ENCODE measurements at places on chromosomes 16 and 17. TPM values are rescaled to one million over a fixed set of nuclear protein-coding genes. Genes with fewer than 3 reads are reported as not detected.

DNA sequence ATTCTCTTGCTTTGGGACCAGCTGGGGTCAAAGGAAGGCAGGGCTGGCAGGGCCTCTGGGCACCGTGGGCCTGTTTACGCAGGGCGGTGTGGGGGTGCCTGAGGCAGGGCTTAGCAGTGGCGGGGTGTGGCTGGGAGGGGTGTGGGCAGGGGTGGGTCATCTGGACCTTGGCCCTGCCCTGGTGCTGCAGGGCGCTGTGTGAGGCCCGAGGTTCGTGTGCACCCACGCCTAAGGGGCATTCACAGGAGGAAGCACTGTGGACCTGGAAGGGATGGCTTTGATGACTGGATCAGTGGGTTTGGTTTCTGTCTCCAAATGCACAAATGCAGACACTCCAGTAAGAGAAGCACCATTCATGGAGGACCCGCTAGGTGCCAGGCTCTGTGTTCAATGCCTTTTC is 37.3 kb downstream of the BCO1 start:
- DNase-seq: no peak

GRCh38 chr17:44920565-44920940 is 5.3 kb upstream of the GFAP start:
- no peak for DNase-seq

- no peak for DNase-seq
These were observed 13.1 kb upstream of the BRD7 start for GRCh38 chr16:50381679-50382440.

SYT17 gene
- not detected for total RNA-seq

RHBDL3 gene
- total RNA-seq: 0.08 TPM

SAMD14 gene
- 0.33 TPM for total RNA-seq

WNT3 gene
- total RNA-seq: not detected

All from CD4-positive, alpha-beta T cell (primary cell).